Stimulated activated CD4-positive, alpha-beta T cell treated with anti-CD3 and anti-CD28 coated beads, Interleukin-2, amount 100 ng/mL, for 48 hours (primary cell): ENCODE measurements at places on chromosomes 7 and 10.

DNA sequence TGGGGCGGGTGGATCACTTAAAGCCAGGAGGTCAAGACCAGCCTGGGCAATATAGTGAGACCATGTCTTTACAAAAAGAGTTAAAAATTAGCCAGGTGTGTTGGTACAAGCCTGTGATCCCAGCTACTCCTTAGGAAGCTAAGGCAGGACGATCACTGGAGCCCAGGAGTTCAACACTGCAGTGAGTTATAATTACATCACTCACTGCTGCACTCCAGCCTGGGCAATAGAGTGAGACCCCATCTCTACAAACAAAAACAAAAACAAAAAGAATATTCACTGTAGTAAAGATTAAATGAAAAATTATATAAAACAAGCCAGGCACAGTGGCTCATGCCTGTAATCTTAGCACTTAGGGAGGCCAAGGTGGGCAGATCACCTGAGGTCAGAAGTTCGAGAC, 1047.6 kb upstream of the AUTS2 start:
- no peak for DNase-seq

- DNase-seq: no peak
Observed at GRCh38 chr10:116490028-116490662, 55.6 kb upstream of the PNLIP start.

DNA sequence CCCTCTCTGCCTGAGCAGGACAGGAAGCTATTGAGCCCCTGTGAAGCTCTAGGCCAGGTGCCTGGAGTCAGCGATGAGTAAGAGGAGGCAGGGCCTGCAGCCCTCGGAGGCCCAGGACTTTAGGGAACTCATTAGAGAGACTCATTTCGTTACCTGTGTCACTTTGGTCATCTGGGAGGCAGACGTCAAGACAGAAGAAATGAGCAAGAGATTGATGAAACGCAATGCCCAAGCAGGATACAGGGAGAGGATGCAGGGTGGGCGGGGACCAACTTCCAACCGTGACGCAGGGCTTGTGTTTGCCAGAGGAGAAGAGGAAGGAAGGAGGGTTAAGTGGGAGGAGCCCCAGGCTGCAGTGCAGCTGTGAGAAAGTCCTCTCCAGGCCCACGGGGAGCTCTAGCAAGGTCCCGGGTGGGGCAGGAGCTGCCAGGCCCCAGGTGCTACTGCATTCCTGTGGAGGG, 26.4 kb upstream of the GNA12 start:
- DNase-seq: no peak

DNA sequence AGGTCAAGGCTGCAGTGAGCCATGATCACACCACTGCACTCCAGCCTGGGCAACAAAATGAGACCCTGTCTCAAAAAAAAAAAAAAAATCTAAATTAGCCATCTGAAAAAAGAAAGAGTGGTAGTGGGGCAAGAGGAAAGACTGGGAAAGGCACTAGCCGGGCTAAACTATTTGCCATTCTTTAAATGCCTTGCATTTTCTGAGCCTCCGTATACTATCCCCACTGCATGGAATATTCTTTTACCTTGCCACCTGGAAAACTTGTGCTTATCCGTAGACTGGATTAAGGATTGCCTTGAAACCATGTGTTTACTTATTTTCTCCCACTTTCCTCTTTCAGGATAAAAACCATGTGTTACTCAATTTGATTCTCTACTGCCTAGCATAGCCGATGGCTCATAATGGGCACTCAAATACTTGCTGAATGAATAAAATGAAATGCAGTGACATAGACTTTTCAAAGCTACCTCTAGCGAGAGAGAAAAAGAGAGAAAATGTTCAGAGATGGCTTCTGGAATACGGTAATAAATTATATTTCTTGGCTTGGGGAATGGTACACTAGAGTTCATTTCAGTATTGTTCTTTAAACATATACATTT, 30.6 kb downstream of the HYCC1 start:
- no peak for DNase-seq

DNA sequence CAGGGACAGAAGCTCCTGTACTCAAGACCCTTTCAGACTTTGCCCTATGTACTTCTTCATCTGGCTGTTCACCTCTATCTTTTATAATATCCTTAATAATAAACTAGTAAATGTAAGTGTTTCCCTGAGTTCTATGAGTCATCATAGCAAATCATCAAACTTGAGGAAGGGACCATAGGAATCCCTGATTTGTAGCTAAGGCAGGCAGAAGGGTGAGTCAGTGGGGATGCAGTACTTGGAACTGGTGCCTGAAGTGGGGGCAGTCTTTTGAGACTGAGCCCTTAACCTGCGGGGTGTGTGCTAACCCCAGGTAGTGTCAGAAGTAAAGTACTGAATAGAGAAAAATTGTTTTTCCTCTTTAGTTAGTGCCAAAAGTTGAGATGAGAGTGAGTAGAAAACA, 6.2 kb upstream of the TMEM243 start:
- no peak for DNase-seq

- DNase-seq: no peak
Observed at GRCh38 chr7:2015251-2015871, 217.4 kb downstream of the MAD1L1 start.

- no peak for DNase-seq
Observed at GRCh38 chr7:142940966-142941535, 1.8 kb downstream of the LLCFC1 start.

DNA sequence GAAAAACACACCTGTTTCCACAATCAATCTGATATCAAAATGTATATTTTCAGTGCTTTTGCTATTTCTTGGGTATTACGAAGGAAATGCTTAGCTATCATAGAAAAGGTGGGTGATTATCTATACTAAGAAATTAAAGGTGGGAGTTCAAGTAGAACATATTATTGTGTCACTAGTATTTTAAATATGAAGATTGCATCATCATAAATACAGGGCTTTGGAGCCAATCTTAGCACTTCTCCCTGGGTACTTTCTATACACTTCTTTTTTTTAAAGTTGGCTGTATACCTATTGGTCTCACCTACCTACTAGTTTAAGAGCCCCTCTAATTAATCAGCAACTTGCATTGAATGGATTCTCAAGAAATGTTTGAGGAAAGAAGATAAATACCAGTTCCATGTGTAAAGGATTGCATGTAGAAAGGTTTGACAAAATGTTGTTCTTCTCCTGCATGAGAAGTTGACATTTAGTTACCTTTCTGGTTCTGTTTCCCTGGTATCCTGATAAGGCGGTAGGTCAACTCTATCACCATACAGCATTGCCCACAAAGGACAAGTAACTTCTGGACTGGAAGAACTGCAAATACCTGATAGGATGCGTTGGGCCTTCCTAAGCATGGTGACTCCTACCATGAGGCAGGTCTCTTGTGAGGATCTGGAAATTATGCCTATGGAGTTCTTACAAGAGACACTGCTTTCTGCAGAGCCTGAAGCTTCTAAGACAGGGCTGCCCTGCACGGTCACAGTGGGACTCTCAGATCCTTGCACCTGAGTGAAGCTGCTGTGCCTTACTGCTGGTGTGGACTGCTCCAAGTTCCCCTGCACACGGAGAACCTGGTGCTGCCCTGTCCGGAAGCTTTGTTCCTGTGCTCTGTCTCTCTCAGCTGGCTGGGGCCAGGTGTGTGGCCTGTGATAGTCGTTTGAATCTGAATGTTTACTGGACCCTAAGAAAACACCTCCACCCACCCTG, 32.1 kb upstream of the PDSS1 start:
- DNase-seq: no peak

- no peak for DNase-seq
Observed at GRCh38 chr10:30818010-30818660, 188.6 kb upstream of the LYZL2 start.

- no peak for DNase-seq
Observed at GRCh38 chr7:70590126-70590854, 541.7 kb upstream of the GALNT17 start.

GRCh38 chr10:35637462-35637861, 4.6 kb downstream of the FZD8 start:
- no peak for DNase-seq

GRCh38 chr7:81776948-81777630, 7.2 kb upstream of the HGF start:
- no peak for DNase-seq

GRCh38 chr7:22672846-22673680, 53.9 kb upstream of the IL6 start:
- DNase-seq: no peak

GRCh38 chr7:35831208-35831607, 30.4 kb downstream of the SEPTIN7 start:
- no peak for DNase-seq

- DNase-seq: no peak
Observed at GRCh38 chr7:26993816-26994810, 101.7 kb downstream of the HOXA1 start.

GRCh38 chr10:49094646-49095045, 20.7 kb downstream of the VSTM4 start:
- DNase-seq: no peak

DNA sequence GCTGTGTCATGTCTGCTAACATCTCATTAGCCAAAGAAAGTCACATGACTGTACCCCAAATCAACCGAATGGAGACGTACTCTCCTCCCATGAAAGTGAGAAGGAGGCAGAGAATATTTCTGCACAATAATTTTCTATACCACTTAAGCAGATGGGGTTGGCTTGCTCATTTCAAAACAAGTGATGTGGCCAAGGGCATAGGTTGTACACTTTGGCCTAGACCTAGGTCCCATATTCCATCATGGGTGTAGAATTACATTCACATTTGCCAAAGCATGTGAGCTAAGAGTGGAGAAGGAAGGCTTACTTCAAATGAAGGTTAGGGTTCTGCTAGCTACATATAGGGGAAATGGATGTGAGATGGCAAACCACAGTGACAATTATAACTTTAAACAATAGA, 83.0 kb downstream of the ZNF365 start:
- DNase-seq: no peak

DNA sequence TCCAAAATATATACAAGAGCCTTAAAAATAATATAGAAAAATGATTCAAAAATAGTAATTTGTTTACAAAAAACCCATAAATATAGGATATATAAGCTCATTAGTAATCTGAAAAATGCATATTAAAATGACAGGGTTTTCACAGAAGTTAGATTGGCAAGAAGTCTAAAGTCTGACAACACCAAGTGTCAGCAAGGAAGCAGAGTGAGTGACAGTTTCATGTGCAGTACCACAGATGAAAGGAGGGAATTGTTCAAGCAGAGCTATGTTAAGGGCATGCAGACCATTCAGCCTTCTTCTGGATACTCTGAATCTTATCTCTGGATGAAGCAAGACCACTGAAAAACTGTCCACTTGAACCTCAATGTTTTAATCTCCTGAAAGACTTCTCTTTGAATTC, 55.9 kb downstream of the ZNF248 start:
- DNase-seq: no peak

DNA sequence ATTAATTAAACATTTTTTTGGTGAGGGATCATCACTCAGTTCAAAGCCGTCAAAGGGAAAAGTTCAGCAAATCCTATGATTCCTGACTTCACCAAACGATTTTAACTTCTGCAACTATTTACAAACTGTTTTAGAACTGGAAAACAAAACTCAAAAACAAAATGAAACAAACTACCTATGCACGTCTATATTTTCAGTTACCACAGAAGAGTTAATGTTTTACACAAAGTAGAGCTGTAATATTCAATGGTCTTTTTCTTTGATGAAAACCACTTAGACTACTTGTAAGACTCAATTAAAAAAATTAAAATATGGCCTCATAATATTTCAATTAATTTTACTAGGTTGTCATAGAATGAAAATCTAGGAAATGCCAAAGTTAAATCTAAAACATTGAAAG, 131.5 kb downstream of the ATE1 start:
- no peak for DNase-seq

DNA sequence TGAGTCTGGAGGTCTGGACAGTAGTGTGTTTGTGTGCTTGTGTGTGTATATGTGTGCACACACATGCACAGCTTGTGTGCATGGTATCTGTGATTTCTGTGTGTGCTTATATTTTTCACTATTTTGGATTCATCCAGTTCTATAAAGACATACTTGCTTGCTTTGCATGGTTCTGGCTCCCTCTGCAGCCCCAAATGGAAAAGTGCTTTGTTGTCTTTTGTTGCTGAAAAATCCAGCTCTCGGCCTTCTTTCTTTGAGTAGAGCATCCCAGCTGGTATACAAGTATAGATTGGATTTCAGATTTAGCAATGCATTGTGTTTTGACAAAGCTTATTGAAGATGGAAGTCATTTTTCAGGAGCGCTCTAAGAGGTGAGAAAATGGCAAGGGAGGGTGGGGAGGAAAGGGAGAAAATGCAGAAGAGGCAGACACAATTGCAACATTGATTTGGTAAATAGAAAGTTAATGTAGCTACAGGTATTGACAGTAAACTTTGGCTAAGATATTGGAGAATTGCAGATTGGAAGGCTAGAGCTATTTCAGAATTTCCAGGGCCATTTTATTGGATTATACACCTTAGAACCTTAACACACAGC, 333.9 kb downstream of the AUTS2 start:
- DNase-seq: no peak

DNA sequence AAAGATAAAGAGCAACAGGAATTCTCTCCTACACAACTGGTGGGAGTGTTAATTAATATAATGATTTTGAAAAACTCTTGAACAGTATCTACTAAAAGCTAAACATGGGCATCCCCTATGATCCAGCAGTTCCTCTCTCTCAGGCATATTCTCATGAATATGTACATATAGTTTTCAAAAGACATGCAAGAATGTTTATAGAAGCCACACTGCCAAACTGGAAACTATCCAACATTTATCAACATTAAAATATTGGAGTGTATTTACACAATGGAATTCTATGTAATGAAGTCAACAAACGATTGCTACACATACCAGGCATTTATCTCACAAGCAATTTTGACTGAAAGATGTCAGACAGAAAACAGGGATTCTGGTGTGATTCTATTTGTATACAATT, 404.5 kb upstream of the ANKRD30A start:
- no peak for DNase-seq

DNA sequence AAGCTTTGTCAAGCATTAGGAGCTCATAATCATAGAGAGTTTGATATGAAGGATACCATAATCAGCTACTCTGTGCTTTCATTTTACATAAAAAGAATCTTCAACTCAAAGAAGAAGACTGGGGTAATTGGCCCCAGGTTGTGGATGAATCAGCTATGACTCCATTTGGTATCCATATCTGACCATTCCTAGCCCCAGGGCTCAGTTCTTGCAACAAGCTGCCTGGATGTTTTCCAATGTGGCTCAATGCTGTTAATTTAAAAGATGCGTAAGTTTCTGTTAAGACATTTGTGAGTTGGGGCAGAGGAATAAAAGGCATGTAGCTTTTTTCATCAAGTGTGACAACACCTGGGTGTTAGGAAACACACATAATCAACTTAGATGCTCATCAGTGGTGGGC, 951.1 kb downstream of the NRG3 start:
- no peak for DNase-seq

- DNase-seq: no peak
Observed at GRCh38 chr10:15385552-15386455, 14.7 kb upstream of the FAM171A1 start.

GRCh38 chr7:29564496-29565223, 1.0 kb downstream of the PRR15 start:
- DNase-seq: no peak
